ENCODE measurements at places on chromosomes 1 and 21.

GRCh38 chr1:30511106-30511505, 212.3 kb downstream of the MATN1 start:
- no peak for DNase-seq

GRCh38 chr1:242243472-242243871, 244.6 kb upstream of the MAP1LC3C start:
- no peak for DNase-seq

- peak; percentile 30 for DNase-seq
Observed at GRCh38 chr1:234114648-234115307, 210.3 kb downstream of the SLC35F3 start.

DNA sequence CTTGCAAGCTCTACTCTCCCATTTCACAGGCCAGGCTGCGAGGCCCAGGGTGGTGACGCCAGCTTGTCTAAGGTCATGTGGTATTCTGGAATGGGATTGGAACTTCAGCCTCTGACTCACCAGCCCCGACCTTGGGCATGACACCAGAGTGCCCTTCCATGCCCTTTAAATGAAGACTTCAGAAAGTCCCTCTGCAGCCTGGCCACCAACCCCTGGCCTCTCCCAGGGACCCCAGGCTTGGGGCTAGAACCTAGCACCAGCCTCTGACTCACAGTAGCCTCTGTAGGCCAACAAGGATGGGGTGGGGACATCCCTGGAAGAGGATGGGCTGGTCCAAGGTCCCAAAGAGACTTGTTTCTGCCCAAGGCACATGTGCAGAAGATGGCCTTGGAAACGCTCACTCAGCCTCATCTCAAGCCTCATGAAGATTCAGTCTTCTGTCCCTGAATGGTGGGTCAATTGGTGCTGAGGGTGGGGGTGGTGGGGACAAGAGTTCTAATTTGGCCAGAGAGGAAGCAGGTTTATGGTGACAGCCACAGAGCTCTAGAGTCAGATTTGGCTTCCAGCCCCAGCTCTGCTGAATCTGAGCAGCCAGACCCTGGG, 36.1 kb upstream of the RUNX3 start:
- no peak for DNase-seq

- no peak for DNase-seq
Observed at GRCh38 chr1:163912170-163912884, 590.6 kb downstream of the NUF2 start.

DNA sequence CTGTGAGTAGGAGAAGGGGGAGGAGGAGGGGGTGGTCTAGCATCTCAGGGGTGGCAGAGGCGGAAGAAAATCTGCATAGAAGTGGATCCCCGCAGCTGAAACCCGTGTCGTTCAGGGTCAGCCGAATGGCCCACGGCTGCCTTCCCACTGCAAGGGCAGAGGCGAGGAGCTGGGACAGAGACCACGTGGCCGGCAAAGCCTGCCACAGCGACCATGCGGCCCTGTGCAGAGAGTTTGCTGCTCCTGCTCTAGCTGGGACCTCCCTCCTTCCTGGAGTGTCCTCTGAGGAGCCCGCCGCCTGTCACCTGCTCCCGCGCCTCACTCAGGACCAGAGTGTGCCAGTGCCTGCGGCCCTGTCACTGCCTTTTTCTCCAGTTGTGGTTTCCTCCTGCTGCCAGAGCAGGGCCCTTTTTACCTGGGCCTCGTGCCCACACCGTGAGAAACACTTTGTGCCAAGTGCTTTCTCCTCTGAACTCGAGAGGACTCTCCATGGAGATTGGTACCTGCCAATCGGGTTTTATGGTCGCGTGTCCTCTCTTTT, 5.4 kb upstream of the TRPM2 start:
- DNase-seq = no peak

GRCh38 chr1:214192825-214193643, 87.9 kb upstream of the SMYD2 start:
- DNase-seq = peak; percentile 20

DNA sequence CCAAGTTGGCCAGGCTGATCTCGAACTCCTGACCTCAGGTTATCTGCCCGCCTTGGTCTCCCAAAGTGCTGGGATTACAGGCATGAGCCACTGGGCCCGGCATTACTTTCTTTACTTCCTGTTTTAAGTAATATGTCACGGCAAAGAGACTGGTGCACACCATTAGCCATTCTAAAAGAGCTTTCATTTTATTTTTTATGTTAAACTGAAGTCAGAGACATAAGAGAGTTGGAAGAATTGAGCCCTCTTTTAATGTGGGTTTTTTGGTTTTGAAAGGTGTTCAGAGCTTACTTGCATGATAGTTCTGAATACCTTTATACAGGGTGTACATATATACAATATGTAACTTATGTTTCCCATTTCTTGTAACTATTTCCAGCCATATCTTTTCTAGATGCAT, 14.3 kb downstream of the CENPF start:
- DNase-seq = no peak

GRCh38 chr1:55931081-55931940, 648.1 kb downstream of the PLPP3 start:
- DNase-seq = no peak

GRCh38 chr1:116006486-116006964, 30.2 kb downstream of the SLC22A15 start:
- no peak for DNase-seq

- DNase-seq = no peak
Observed at GRCh38 chr1:91557039-91557690, 56.5 kb downstream of the CDC7 start.

GRCh38 chr1:10979483-10979920, 33.0 kb upstream of the TARDBP start:
- peak; percentile 49 for DNase-seq

DNA sequence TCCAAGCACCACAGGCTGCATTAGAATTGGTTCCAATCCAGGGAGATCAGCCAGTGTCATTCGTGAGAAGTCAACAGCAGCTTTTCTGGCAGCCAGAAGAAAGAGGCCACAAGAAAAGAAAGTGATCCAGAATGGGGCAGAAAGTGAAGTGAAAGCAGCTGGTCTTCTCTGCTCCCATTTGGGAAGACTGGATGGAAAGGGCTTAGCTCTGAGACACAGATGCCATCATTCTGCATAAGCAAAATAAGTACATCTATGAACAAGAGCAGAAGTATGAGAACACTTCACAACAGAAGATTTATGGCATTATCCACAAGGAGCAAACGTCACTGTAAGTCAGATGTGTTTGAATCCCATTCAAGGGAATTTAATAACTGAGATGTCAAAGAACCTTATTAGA, 326.5 kb upstream of the ESRRG start:
- no peak for DNase-seq

GRCh38 chr1:173429471-173430402, 47.4 kb upstream of the PRDX6 start:
- peak; percentile 63 for DNase-seq

DNA sequence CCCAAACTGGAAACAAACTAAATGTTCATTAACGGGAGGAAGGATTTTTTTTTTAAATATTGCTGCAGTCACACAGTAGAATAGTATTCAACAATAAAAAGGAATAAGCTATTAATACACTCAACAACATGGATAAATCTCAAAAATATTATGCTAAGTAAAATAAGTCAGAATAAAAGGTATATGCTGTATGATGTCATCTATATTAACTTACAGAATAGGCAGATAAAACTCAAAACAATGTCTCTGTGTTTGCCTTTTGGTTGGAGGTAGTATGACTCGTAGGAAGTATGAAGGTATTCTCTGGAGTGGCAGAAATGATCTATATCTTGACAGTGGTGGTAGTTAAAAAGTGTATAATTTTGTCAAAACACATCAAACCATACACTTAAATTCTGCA, 6.1 kb upstream of the ST6GALNAC5 start:
- DNase-seq = no peak
